ENCODE measurements at places on chromosomes 4 and X. TPM values are rescaled to one million over a fixed set of nuclear protein-coding genes. Genes with fewer than 3 reads are reported as not detected.

- no peaks in the 10 kb centered on the region for H3K36me3 ChIP-seq
- H3K27ac ChIP-seq = no peak overlapping the region
- no peak for DNase-seq
- no peaks in the 10 kb centered on the region for H3K27me3 ChIP-seq
- no peak overlapping the region for H3K4me3 ChIP-seq
- H3K4me1 ChIP-seq = peaks cover 8% of the 10 kb centered on the region
Measured at GRCh38 chr4:123055943-123056342, 133.5 kb upstream of the NUDT6 start.

The PLS3 gene
- polyA plus RNA-seq = 457 TPM

GRCh38 chr4:85953651-85954018, 406.2 kb downstream of the MAPK10 start:
- no peaks in the 10 kb centered on the region for H3K36me3 ChIP-seq
- no peaks in the 10 kb centered on the region for H3K27me3 ChIP-seq
- H3K4me1 ChIP-seq = peaks cover 6% of the 10 kb centered on the region
- H3K27ac ChIP-seq = no peak overlapping the region
- no peak overlapping the region for H3K4me3 ChIP-seq
- no peak for DNase-seq

The TSPAN5 gene
- polyA plus RNA-seq = 45.5 TPM

DNA sequence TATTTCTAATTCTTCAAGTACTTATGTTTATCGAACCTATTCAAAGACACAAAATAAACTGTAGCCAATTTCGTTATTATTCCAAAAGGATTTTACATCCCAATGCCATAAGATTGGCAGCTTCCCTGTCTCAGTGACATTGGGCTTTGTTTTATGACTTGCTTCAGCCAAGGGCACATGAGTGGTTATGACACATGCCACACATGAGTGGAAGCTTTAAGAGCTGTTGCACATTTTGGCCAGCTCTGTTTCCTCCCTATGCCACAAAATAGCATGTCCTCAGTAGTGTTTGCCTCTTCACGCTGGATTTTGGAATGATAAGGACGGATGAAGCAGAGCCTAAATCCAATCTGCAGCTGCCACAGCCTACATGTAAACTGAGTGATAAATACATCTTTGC, 21.9 kb downstream of the SEC24D start:
- peaks cover 44% of the 10 kb centered on the region for H3K36me3 ChIP-seq
- H3K4me3 ChIP-seq = no peak overlapping the region
- no peaks in the 10 kb centered on the region for H3K4me1 ChIP-seq
- H3K27me3 ChIP-seq = no peaks in the 10 kb centered on the region

GRCh38 chr4:117847849-117848248, 186.4 kb upstream of the NDST3 start:
- no peak for DNase-seq
- no peaks in the 10 kb centered on the region for H3K36me3 ChIP-seq
- H3K4me1 ChIP-seq = no peaks in the 10 kb centered on the region
- H3K27ac ChIP-seq = no peak overlapping the region
- H3K27me3 ChIP-seq = no peaks in the 10 kb centered on the region

Data from keratinocyte (primary cell).